NCI-H1092 treated with DMSO at 0.1 percent for 48 hours (cell line): ENCODE measurements at places on chromosomes 7 and 10.

- DNase-seq, result no peak
These were observed 14.6 kb downstream of the AMZ1 start for GRCh38 chr7:2702594-2702957.

GRCh38 chr10:29685506-29685905 is 50.7 kb upstream of the SVIL start:
- no peak for DNase-seq

GRCh38 chr7:32094516-32094915 is 24.3 kb upstream of the PDE1C start:
- no peak for DNase-seq

DNA sequence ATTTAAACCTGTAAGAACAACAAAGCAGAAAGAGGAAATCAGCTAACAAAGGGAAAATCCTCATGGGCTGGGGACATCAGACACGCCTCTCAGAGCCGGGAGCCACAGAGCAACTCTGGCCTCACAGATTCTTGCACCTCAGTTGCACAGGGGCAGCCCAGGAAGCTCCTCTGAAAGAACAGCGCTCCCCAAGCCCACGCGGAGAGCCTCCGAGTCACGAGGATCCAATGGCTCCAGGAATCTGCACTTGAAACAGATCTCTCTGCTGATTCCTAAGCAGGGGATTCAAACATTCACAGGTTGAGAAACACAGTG is 213.2 kb upstream of the MGMT start:
- no peak for DNase-seq

- no peak for DNase-seq
These were observed 4.6 kb downstream of the ASB4 start for GRCh38 chr7:95490231-95490762.

DNA sequence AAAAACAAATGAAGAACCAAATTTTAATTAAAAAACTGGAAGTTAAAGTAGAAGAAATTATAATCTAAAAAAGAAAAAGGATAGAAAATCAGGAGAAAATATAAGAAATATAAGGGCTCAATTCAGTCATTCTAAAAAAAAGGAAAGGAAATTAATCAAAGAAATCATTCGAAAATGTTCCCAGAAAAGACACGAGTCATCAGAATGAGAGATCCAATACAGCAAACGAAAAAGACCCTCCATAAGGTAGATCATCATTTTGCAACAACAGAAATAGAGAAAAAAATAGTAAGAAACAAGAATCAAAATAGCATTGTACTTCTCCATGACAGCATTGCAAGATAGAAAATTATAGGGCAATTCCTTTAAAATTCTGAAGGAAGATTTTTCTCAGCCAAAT is 22.5 kb upstream of the DGKI start:
- DNase-seq, result no peak

DNA sequence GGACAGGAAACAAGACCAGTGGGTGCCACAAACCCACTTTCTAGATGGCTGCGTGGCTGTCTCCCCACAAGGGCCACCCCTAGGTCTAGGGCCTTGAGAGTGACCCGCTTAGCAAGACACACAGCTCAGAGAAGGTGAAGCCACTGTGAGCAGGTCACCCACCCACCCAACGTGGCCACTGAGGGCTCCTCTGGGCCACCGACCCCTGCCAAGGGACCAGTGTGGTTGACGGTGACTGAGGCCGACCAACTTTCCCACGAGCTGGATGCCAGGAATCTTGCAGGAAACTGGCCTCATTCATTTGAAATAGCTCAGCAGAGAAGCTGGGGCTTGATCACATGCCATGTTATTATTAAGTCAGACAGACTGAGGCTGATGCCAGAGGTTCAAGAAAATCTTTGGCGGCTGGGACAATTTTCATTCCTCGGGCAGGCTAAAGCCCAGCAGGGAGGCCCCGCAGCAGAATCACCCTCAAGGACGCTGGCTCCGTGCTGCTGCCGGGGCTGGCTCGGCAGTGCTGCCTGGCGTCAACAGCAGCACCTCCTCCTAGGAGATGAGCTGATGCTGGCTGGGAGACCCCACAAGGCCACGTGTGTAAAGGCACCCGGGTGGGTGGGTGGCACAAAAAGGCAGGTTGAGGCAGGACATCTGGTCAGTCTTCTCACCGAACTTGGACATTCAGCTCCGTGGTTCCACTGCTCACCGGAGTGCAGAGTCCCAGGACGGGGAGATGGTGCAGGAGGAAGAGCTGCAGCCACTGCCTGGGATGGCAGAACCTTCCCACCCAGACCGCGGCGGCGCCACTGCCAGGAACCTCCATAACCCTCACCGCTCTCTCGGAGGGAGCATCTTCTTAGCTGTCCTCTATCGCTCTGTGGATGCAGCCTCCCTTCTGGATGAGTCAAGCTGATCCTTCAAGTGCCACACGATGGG is 57.8 kb downstream of the ZRANB1 start:
- DNase-seq, result no peak

DNA sequence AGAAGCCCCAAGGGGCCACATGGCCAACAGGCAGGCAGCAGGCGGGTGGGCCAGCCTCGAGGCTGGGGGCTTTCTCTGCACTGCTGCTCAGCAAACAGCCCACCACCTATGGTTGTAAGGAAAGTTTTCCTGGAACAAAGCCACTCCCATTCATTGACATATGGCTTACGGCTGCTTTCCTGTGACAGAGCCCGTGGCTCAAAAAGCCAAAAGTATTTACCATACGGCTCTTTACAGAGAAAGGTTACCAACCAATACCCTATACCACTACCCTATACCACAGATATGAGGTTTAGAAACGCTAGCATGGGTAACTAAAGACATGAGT is 152.7 kb downstream of the MAD1L1 start:
- no peak for DNase-seq

DNA sequence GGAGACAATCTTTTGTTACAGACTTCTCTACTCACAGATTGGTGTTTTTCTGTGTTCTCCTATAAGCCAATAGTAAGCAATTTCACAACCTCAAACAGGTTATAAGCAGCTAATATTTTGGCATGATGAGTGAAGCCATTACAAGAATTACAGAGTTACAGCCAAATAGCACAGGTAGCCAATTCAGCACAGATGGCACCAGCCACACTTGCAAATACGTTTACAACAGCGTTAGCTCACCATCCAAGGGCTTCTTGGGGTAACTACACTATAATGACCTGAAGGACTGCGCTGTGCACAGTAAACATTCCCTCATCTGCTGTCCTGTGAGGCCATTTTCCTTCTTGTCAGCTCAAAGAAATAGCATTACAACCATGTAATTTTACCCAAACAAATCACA is 428.6 kb downstream of the TCERG1L start:
- DNase-seq, result no peak

GRCh38 chr10:110510086-110510485 is 12.4 kb downstream of the DUSP5 start:
- no peak for DNase-seq

DNA sequence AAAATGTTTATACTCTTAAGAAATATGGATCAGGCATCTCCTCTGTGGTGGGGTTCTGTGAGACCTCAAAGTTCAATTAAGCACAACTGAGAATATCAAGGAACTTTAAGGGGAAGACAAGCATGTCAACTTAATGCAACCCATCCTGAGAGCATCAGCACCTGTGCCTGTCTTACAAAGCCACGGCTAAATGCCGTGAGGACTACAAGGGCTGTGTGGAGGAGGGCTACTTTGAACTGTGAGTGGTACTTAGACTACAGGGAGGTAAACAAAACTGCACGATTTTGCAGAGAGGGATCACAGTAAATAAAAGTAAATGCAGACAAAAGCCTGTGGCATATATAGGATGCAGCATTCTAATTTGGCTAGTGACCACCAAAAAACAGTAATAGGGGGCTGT is 139.1 kb downstream of the ATE1 start:
- DNase-seq, result peak; percentile 28

DNA sequence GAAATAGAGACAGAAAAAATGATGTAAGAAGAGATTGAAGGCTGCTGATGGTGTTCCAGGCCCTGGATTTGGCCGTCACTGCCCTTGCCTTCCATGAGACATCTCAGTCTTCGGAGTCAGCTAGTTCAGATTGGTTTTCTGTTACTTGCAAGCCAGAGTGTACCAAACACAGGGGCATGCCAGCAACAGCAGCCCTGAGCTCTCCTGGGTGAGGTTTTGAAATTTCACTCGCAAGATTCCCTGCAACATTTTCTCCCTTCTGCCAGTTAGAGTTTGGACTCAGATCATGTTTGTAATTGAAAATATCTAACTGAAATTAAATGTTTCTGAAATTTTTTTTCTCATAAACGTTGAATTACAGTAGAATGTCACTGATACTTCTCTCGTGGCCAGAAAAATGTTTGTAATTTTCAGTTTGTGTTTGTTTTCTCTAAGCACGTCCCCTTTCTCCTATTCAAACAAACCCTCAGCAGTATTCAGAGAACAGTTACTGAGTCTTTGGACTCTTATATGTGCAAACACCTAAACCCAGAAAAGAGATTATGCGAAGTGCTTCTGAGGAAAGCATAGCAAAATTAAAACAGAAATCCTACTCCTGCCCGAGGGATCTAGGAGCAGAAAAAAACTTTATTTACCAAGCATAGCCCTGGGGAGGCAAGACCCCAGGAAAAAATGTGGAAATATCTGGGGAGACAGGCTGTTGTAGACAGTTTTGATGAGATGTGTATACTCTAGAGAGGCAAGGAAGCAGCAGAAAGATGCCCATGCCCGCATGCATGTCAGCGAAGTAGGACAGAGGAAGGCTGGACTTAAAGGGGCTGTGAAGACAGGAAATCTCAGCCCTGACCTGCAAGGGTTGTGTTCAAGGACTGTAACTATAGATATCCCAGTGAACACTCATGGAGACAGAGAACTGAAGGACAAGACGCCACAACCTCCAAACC is 43.0 kb upstream of the NAMPT start:
- DNase-seq, result no peak

DNA sequence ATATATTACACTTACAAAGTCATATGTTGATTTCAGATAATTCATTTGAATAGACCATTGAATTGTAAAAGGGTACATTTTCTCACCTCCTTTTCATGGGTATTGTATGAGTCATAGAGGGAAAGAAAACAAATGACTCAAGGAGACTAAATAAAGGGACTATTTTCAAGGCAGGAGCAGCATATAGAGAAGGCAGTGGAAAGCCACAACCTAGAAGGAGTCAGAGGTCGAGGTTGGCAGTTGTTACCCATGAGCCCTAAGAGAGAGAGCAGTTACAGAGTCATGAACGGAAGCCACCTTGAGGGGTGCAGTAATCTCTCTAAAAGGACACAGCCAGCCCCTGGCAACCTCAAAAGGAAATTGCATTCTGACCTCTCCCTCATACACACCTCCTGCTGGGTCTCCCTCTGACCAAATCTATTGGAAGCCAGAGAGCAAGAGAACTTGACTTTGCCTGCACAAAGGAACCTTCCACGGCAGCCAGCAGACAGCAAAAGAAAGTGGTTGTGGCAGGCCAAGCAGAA is 137.9 kb downstream of the GRM8 start:
- DNase-seq, result no peak

DNA sequence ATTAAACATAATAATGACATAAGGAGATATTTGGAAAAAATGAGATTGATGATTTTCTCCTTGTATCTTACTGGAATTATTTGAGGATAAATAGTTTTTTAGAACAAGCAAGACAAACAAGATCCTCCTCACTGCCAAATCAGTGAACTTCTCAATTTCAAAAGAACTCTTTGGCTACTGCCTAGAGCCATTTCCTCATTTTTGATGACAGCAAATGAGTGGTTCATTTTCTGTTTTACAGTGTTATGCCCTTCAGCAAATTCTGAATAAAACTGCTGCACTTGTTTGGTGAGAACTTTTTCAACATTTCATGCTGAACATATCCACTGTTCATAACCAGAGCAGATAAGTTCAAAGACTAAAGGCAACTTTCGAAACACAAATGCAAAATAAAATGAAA is 42.5 kb upstream of the AHR start:
- no peak for DNase-seq

DNA sequence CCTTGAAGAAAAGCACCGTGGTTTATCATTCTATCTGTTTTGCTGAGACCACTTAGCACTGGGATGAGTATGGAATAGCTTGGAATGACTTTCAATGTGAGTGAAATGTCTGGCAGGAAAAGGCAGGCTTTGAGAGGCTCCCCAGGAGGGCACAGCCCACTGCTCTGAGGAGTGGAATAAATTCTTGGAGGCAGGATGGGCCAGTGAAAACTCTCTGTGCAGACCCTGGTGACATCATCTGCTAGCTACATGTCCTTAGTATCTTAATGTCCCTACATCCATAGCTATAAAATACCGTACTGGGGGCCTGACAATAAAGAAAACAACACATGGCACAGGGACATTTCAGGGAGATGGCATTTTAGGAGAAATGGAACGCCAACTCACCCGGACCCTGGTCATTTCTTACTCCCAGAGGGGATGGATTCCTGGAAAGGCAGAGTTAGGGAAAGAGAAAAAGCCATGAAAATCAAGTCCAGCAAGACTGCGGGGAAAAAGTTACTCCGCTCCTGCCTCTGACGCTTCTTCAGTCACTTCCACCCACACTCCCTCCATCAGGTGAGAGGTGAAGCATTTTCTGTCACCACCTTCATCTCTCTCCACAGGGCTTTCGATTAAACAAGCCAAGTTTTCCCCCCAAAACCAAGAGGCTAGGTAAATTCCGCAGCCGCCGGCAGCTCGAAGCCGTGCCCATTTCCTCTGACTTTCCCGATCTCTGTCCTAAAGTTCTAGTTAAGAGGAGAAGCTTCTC is 991 bp downstream of the ZNF239 start:
- DNase-seq, result no peak

GRCh38 chr10:51624013-51624412 is 75.4 kb downstream of the CSTF2T start:
- DNase-seq, result no peak

DNA sequence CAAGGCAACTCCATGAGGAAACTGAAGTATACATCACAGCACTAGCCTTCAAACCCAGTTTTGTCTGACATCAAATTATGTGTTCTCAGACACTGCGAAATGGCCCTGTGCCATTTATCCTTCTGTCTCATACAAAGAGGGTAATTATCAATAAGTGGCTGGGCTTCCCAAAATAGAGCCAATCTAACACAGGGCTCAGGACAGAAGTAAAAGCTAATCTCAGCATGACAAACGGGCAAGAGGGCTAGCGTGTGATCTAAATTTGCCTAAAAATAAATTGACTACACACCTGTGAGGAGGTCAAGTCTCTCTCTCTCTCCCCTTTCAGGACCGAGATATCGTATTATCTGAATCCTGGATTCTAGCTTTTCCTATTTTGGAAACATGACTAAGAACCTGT is 67.2 kb downstream of the DGKB start:
- DNase-seq, result peak; percentile 99

- DNase-seq, result no peak
These were observed 71.5 kb downstream of the MAPK8 start for GRCh38 chr10:48377751-48378530.

DNA sequence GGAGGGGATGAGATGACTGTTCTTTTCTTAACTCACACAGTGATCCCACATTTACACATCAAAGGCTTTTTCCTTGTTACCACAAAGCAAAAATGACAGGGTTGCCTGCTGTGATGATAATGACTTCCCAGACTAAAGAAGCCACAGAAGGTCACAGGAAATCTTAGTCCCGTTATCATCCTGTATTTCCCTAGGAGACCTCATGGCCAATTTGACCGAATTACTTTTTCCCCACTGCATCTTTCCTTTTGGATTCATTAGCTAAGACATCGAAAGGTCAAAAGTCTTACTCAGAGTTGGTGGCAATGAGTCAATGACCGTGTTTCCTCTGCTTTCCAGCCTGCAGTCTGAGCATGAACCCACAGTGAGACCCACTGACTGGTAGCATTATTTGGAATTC is 130.1 kb upstream of the INHBA start:
- no peak for DNase-seq

- no peak for DNase-seq
These were observed 28.6 kb downstream of the SORBS1 start for GRCh38 chr10:95532536-95532935.

GRCh38 chr7:159019111-159019510 is 125.6 kb downstream of the VIPR2 start:
- DNase-seq, result no peak

GRCh38 chr10:86699991-86700840 is 31.9 kb downstream of the LDB3 start:
- no peak for DNase-seq
